ENCODE measurements at places on chromosomes 5 and 9.

GRCh38 chr9:95477441-95477840 is 39.3 kb downstream of the PTCH1 start:
- DNase-seq = no peak

DNA sequence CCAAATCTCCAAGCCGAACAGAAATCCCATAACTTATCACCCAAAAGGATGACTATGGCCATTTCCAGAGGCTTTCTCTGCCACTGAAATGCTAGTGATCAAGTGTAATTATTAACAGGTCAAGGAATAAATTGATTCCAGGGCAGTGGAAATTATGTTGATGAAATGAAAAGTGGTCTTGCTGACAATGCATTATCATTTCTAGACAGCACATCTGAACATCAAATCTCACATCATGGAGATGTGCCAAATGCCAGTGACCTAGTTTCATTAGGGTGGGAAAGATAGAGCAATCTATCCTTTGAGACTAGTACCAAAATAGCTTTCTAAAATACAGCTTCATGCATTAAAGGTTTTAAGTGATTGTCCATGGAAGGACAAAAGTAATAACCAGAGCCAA is 86.1 kb downstream of the AUH start:
- DNase-seq = no peak

GRCh38 chr9:131624636-131625507 is 79.5 kb downstream of the PRRT1B start:
- DNase-seq = peak; percentile 62

DNA sequence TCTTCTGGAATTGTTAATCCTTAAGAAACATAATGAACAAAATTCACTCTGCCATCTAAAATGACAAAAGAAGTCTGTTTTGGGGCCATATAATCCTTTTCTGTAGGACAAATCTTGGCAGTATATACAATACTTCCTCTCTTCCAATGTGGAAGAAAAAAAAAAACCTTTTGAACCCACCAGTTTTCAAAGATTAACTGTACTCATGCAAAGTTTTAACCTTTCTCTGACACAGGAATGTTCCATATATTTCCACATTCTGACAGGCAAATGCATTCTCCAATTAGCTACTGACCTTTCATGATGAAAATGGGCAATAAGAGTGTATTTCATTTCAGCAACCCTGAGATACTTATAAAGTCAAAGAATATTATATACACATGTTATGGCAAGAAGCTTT is 65.4 kb downstream of the RNF130 start:
- no peak for DNase-seq

DNA sequence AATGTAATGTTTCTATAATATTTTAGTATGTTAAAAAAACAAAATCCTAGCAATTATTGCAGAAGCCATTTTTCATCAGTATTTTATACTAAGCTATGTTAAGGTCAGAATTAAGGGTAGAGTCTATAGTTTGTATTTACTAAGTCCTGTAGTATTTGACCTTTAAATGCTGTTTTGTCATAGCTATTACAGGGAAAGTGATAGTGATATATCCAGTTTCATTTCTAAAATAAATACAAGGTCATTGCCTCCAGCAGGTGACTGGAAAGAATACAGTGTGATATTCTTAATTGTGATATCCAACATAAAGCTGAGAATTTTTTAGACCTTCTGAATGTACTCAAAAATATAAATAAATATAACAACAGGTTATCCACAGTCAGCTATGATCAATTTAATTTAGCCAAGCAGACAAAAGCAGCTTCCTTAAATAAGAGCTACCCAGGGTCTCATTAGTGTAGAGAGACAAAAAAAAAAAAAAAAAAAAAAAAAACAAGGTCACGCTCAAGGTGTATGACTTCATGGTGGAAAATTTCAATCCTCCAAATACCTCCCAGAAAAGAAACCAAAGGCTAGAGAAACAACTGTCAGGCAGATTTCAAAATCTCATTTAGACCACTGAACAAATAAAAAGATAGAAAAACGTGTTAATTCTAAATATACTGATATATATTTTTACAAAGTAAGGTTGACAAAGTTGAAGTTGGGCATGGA is 278.7 kb downstream of the HCN1 start:
- DNase-seq = no peak

DNA sequence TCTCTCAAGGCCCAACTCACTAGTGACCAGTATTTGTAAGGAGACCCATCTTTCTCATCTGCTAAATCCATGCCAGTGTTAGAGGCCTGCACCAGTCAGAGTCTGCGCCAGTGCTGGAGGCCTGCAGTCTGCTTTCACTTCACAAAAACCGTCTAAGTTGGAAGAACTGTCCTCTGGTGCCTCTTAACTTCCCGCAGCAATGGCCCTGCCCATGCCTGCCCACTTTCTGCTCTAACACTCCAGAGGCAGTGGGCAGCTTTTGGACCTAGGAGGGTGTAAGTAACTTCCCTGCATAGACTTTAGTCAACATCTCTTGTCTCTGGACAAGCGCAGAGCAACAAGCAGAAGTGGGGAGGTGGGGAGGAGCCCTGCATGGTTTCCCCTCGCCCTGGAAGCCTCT is 152.9 kb downstream of the AUH start:
- no peak for DNase-seq

- no peak for DNase-seq
Measured at GRCh38 chr9:137865581-137866145, 11.9 kb upstream of the CACNA1B start.

DNA sequence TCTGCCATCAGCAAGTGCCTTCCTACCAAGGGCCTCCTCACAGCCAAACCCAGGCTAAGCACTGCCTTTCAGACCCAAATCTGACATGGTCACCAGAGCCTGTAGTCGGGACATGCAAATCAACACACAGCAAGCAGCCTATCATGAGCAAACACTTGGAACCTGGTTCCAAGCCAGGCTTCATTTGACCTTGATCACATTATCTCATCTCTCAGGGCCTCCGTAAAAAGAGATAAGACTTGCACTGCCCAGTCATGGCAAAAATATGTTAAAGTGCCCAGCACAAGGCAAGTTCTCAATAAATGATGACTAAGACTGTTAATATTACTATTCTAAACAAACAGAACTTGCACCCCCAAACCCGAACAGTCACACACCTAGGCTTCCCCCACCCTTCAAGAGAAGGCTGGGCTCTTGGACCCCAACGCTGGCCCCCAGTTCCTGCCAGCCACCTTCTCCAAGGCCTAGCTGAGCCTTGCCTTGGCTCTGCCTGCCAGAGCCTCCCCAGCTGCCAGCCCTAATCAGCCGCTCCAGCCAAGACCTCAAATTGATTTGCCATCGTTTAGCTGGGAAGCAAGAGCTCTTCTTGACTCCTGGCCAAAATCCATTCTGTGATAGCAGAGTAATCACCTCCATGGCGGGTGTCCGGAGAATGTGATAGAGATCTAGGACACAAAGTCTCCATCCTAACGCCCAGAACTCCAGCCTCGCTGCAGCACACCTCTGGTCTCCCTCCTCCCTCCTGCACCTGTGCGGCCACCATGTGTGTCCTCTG is 18.7 kb downstream of the CPLX2 start:
- peak; percentile 10 for DNase-seq

GRCh38 chr5:76607353-76607871 is 15.8 kb downstream of the F2RL2 start:
- peak; percentile 52 for DNase-seq

DNA sequence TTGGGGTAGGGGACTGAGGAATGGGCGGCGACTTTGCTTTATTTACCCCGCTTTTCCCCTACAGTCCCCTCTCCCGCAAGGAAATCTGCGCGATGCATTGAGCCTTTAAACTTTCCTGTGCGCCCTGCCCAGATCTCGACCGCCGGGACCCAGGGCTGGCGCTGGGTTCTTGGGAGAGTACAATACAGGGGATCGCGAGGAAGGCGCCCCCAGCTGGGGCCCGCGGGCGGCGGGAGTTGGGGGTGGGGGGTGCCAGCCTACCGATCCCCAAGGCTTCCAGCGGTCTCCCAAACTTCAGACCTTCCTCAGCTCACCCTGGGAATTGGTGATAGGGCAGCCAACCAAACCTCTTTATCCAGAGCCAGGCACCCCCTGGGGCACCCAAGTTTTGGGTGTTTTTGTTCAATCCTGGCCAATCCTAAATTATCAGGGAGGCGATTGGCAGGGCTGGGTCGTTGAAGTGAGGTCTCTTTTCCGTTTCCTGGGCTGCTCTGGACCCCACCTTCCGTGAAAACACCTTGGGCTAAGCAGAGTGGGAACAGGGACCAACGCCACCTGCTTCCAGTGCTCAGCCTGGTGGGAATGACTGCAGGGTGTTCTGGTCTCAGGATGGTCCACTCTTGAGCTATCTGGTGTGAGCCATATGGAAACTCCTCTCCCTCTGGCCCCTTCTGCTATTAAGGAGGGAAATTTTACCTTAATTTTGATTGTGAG is 51.4 kb upstream of the DAB2IP start:
- DNase-seq = no peak

Measured in EH (cell line).